ENCODE measurements at places on chromosomes 6 and 20.
A peak's percentile ranks its signal among the peaks of the same experiment; 100 is the strongest.

DNA sequence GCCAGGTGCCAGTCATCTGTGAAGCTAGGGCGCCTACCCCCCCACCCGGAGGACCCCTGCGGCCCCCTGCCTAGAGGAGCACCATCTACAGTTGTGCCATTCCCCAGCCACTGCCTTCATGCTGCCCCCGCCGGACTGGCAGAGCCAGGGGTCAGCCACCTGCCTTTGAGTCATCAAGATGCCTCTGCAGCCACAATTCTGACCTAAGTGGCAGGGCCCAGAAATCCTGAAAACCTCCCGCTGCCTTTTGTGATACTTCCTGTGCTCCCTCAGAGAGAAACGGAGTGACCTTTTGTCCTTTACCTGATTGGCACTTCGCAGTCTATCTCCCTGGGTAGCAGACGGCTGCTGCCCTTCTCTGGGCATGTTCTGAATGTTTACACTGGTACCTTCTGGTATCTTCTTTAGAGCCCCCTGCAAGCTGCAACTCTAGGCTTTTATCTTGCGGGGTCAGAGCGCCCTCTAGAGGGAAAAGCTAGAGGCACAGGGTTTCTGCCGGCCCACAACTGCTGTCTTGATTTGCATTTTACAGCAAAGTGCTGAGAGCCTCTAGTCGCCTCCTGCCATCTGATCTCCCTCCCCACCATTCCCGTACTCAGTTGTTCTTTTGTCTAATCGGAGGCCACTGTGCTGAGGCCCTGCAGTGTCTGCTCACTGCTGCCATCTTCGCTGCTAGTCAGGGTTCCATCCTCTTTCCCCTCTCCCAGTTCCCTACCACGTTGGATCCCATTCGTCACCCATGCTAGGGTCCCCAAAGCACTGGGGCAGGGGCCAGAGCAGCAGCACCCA, 26.9 kb downstream of the SPATA2 start:
- DNase-seq, result peak; percentile 77

DNA sequence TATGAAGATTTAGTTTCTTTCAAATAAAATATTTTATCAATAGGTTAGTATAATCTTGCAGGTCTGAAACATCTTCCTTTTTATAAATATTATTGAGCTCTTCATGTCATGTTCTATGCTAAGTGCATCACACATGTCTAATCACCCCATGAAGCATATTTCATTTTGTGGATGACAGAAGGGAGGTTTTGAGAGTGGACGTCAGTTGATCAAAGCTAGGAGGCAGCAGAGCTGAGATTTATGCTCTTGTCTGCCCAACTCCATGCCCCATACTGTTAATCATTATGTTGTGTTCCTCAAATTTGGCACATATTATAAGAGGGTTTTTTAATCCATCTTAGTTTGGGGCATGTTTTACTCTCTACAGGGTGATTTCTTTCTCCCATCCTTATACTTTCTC, 22.7 kb downstream of the DSE start:
- peak; percentile 52 for DNase-seq

DNA sequence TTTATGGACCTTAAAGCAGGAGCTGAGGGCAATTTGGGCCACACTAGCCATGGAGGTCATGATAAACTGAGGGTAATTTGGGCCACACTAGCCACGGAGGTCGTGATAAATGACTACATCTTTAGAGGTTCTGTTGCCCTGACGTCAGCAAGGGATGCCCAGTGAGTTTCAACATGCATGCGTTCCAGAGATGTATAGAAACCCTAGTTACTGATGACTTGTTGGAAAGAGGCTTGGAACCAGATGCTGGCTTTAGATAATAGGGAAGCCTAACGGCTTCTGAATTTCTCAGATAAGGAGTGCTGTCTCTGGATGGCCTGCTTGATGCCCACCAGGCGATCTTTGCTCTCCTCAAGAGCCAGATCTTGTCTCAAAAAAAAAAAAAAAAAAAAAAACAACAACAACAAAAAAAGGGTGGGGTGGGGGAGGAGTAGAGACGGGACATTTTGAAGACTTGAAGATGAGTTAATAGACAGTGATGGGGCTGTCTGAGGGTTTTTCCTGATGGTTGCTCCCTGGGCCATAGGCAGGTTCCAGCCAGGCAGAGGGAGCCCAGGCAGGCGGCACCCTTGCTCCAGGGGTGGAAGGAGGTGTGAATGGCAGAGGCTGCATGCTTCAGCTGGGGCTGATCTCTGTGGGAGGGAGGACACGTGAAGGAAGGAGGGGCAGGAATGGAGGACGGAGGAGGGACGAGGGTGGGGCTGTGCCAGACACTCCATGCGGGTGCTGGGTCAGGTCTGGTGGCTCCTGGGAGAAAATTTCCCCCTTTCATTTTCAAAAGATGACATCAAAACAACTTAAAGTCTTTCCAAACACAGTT, 27.0 kb upstream of the FRMD1 start:
- DNase-seq, result no peak

- no peak for DNase-seq
Measured at GRCh38 chr20:36865076-36865860, 10.7 kb upstream of the TLDC2 start.

- no peak for DNase-seq
Measured at GRCh38 chr6:133399426-133399825, 158.3 kb downstream of the EYA4 start.

GRCh38 chr6:128554302-128554701, 33.9 kb upstream of the PTPRK start:
- peak; percentile 61 for DNase-seq

DNA sequence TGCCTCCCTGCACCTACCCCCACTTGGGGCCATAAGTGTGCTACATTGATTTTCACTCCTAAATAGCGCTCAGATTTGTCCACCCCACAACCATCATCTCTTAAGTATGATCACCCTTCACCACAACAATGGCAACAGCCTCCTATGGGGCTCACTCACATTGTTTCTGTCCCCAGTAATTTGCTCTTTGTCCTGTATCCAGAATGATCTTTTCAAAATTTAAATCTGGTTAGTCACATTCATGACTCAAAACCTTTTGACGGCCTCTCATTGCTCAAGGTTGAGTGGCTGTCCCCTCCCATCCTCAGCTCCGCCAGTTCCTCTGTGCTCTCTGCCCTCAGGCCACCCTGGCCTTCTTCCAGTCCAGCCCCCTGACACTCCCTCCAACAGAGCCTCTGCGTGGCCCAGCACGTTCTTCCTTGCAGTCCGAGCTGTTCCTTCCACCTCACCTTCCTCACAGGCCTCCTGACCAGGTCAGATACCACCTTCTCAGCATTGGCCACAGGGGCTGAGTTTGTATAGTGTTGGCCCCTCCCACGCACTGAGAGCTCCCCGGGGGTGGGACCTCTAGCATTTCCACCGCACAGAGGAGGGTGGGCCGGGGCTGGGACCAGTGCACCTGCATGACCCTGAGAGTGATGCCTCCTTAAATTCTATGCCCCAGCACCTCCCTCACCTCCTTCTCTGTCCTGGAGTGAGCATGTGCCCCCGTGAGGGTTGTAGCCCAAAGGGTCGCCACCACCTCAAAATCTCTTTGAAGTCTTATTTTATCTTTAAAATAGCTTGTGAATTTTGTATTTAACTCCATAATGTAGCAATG, 2.4 kb upstream of the PPP1R3G start:
- DNase-seq, result no peak

GRCh38 chr6:160393891-160394653, 45.9 kb downstream of the SLC22A3 start:
- no peak for DNase-seq

- no peak for DNase-seq
Measured at GRCh38 chr6:43849844-43850243, 79.8 kb downstream of the VEGFA start.

GRCh38 chr6:12956991-12957320, 240.4 kb downstream of the PHACTR1 start:
- no peak for DNase-seq

All from A673 (cell line).